NCI-H1105 treated with DMSO at 0.1 percent for 48 hours (cell line): ENCODE measurements at places on chromosomes 2 and 18.

- DNase-seq = peak; percentile 74
Observed at GRCh38 chr18:59308248-59308937, 10.1 kb downstream of the CPLX4 start.

DNA sequence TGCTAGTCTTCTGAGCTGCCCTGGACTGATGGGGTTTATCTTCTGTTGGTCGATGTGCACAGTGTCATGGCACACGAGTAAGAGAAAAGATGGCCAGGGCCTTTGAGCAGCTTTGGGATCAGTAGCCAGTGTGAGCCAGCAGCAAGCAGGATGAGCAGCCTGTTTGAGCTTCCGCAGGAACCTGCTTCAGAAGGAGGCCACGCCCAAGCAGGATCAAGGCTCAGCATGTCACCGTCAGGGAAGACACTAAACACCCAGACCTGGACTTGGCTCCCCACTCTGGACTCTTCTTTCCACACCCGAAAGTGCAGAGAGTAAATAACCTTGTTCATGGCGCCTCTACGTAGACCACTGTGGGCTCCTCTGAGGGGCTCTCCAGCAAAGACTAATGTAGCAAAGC is 25.2 kb upstream of the ASB1 start:
- no peak for DNase-seq

DNA sequence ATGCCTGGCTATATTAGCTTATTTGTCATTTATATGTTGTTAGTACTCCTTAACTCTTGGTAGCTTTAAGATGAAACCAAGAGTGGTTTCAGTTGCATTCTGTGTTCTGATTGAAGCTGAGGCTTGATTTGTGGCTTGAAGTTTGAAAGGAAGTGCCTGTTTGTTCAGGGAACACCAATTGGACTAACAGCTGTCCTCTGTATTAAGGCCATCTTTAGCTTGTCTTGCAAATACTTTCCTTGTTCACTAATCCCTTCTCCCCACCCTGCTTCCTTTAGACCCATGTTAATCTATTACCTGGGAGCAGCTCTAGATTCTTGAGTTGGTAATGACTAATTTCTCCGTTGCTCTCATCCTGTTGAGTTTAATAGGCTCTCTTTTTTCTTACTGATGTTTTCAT is 13.4 kb downstream of the ITGA6 start:
- DNase-seq = no peak

DNA sequence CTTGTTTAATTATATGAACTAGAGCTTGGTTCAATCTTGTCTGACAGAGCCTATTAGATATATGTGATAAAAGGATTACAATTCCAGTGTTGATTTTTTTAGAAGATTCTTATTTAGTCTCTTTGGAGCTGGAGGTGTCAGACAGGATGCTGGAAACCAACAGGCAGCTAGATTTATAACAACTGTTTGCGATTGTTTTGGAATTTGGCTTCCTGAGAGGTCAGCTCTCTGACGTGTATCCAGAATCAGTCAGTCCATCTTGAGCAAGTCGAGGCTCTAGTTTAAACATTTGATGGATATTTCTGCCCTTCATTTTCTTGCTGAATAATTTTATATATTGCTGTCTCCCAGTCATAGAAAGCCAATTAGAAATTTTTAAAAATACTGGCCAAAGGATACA is 1062.9 kb downstream of the DPP10 start:
- DNase-seq = no peak

- DNase-seq = no peak
Observed at GRCh38 chr18:65869527-65869926, 118.7 kb downstream of the CDH7 start.

- DNase-seq = no peak
Observed at GRCh38 chr2:138124521-138124920, 160.2 kb downstream of the HNMT start.

- no peak for DNase-seq
Observed at GRCh38 chr2:195486520-195486919, 170.5 kb upstream of the SLC39A10 start.

GRCh38 chr2:110107092-110108079 is 8.2 kb downstream of the MALL start:
- no peak for DNase-seq

DNA sequence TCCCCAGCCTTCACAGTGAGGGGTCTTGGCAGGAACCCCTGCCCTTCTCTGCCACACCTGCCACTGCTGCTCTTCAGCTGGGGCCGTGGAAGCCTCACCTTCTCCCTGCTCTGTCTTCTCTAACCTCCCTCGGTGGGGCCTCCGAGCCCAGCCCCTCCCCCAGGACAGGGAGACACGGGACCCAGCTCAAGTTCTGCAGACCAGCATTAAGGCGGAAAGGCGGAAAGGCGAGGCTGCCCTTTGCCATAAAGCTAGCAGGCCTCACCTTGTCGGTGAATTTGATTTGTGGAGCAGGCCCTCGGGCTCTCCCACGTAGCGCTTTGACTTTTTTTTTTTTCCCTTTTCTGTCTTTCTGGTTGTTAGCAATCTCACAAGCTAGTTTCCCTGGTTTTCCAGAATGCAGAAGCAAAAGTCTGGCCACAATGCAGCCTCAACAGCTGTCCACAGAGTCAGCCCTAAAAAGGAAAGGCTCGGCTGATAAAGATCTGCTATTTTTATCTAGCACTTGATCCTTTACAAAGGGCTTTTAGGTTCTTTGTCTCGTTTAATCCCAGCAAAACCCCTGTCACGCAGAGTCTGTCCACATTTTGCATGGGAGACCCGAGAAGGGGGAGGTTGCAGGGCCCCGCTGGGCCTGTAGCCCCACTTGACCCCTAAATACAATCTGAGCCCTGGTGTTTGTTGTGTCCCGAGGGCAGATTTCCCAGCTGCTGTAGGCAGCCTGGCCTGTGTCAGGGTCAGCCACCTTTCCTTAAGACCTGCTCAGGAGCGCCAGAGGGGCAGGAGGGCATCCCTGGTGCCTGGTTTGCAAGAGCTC is 6.0 kb downstream of the ITM2C start:
- DNase-seq = no peak

- no peak for DNase-seq
Observed at GRCh38 chr2:129812071-129812470, 167.4 kb upstream of the RAB6C start.

DNA sequence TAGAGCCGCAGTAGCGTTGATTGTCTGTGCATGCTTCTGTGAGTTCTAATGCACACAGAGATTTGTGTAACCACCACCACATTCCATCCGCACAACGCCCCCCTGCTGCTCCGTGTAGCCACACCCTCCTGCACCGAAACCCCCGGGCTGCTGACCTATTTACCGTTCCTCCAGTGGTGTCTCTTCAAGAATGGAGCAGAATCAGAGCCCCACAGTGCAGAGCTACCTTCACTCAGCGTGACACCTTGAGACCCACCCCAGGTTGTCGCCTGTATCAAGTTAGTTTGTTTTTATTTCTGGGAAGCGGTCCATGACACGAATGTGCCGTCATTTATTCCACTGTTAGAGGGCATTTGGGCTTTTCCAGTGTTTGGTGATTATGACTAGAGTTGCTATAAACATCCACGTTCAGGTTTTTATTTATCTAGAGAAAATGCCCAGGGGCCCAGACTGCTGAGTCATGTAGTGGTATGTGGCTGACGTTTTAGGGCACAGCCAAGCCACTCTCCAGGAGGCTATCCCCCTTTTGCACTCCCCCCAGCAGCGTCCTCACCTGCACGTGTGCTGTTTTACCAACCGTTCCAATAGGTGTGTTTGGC is 266.8 kb downstream of the NDUFA10 start:
- no peak for DNase-seq

DNA sequence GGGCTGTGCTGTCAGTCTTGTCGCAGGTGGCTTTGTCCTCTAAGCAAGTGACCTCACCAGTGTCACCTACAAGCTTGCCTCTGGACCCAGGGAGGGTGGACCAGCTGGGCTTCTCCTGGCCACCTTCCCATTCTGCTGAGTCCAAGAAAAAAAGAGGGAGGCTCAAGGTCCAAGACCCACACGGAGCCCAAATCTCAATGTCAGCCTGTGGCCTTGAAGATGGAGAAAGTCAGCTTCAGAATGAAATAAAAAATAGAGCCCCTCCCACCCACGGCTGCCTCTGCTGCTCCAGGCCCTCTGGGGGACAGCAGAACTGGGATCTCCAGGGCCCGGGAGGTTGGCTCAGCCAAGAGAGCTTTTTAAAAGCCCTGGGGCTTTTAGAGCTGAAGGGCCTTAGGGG is 145.9 kb downstream of the TNS1 start:
- DNase-seq = no peak

DNA sequence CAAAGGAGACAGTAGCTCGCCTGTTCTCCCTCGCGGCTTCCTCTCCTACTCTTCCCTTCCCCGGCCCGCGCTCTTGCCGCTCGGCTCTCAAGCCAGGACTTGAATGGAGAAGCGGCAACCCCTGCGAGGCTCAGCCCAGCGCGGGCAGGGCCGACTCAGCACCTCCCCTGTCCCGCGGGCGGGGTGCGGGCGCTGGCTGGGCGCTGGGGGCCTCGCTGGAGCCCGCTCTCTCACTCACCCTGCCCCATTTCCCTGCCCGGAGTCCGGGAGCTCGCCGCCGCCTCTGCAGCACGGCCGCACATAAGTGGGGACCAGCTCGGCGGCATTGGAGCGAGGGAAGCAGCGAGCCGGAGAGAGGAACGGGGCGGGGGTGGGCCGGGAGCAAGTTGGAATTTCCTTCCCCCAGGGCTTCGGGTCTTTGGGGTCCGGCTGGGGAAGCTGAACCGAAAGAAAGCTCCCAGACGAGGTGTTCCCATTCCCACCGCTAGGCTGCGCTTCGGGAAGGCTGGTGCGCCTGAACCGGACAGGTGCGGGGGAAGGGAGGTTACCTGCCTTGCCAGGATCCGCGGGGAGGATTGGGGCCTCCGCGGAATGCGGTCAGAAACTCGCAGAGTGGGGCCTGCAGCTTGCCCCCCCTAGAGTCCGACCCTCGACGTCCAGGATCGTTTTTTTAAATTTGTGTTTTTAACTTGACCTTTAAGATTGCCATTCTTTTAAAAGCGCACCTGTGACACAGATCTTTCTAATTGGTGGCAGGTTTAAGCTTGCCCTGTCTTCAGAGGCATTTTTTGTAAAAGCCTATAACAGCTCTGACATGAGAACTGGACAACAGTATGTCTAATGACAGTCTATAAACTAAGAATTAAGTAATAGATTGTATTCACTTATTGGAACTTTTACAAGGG is at the start of gene COBLL1:
COBLL1 (minus strand) TSS at position 105 of the 905 bp plus-strand sequence. CDS start 627 bp downstream, outside the sequence.
- peak; percentile 78 for DNase-seq

- no peak for DNase-seq
Observed at GRCh38 chr2:82789851-82790205, 1669.3 kb downstream of the SUCLG1 start.

GRCh38 chr2:147051248-147051647 is 793.6 kb upstream of the ACVR2A start:
- DNase-seq = peak; percentile 53

- DNase-seq = no peak
Observed at GRCh38 chr2:99421469-99421868, 68.3 kb downstream of the REV1 start.

GRCh38 chr2:195559431-195559914 is 97.6 kb upstream of the SLC39A10 start:
- no peak for DNase-seq

DNA sequence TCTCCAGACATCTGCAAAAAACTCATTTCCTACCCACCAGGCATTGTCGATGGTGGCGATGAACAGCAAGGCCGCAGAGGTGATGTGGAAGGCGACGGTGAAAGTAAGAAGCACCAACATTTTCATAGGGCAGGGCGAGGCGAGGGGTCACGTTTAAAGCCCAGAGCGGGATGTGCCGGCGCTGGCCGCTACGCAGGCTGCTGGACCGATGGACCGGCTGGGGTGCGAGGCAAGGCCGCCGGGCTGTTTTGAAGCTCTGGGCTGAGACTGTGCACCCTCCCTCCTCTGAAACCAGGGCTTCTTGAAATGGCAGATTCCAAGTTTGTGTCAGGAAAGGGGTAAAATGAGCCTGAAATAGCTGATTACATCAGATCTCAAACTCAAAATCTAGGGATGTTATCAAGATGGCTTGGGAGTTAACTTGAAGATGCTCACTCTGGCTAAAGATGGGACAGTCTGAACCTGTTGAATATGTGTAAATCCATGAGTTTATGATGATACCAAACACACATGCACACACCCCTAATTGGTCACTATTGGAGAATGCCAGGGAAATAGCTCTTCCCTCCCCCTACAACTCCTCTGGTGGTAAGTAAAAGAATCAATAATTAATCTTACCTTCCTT is 31.6 kb upstream of the GAREM2 start:
- DNase-seq = no peak

GRCh38 chr2:171505374-171505773 is 16.9 kb upstream of the CYBRD1 start:
- no peak for DNase-seq

GRCh38 chr18:72114801-72115594 is 429.1 kb downstream of the CBLN2 start:
- no peak for DNase-seq

GRCh38 chr18:39453356-39453755 is 1887.8 kb upstream of the CELF4 start:
- no peak for DNase-seq

DNA sequence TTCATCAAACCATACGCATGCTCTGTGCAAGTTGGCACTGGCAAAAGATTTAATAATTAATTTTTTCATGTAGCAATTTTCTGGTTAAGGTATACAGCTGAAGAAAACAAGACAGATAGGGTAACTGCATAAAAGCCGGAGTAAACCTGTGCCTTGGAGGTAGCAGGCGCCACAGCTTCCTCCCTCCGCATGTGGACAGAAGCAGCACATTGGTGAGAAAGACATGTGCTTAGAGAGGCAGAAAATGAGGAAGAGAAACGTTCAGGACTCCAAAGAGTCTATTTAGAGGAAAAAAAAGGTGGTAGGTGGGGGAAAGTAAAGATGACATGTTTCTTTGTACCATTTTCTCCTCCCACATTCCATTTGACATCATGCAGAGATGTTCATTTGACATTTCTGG is 9.3 kb downstream of the ST6GAL2 start:
- no peak for DNase-seq
